ENCODE measurements at places on chromosomes 5 and 9. TPM values are rescaled to one million over a fixed set of nuclear protein-coding genes. Genes with fewer than 3 reads are reported as not detected.

DNA sequence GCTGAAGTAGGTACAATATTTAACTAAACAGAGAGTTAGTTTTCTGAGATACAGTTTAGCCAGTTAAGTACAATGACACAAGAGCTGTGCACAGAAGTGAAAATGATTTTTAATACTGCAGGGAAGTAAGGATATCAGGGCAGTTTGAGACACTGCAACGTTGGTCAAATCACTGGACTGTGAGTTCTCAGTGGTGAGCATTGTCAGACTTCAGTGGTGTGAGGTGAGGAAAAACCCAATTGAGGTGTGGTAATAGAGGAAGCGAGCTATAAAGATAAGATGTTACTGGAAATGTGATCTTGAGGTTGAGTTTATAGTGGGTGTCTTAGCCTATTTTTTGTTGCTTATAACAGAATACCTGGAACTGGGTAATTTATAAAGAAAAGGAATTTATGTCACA lies 12.8 kb upstream of the FBXL7 start:
- H3K4me3 ChIP-seq = no peak overlapping the region
- H3K27me3 ChIP-seq = no peaks in the 10 kb centered on the region
- no peaks in the 10 kb centered on the region for H3K4me1 ChIP-seq
- no peak overlapping the region for H3K27ac ChIP-seq
- H3K36me3 ChIP-seq = no peaks in the 10 kb centered on the region

DNA sequence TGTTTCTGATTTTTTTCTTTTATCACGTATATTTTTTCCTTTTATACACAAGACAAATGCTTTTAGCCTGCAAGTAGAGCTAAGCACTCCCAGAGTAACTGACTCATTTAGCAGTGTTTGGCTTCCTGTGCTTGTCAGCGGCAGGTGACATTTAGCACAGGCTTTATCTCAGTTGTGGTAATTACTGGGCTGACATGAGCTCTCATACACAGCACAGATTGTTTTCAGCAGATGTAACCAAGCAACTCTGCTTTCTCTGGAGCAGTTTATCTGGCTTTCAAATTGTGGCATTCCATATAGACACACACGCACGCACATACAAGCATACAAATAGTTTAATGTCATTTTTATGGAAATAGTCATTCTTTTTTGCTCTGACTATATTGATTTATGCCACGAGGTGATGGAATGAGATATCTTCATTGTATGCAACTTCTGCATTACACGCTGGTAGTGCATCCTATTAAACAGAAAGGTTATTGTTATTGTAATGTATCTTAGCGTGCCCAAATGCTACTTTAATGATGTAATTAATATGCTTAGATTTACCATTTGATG lies 379.0 kb upstream of the GRAMD2B start:
- no peak overlapping the region for H3K4me3 ChIP-seq
- H3K27me3 ChIP-seq = no peaks in the 10 kb centered on the region

- H3K27me3 ChIP-seq = no peaks in the 10 kb centered on the region
- H3K36me3 ChIP-seq = no peaks in the 10 kb centered on the region
- H3K4me3 ChIP-seq = peak overlapping the region; percentile 45
- H3K4me1 ChIP-seq = peaks cover 3% of the 10 kb centered on the region
- DNase-seq = peak; percentile 93
Measured at GRCh38 chr9:127224178-127224882, 40.2 kb upstream of the GARNL3 start.

The TXNDC8 gene
- not detected for total RNA-seq

- H3K27me3 ChIP-seq = no peaks in the 10 kb centered on the region
- no peaks in the 10 kb centered on the region for H3K36me3 ChIP-seq
- no peak for DNase-seq
Measured at GRCh38 chr5:149301744-149302380, 30.2 kb downstream of the AFAP1L1 start.

- no peaks in the 10 kb centered on the region for H3K36me3 ChIP-seq
- peak; percentile 69 for DNase-seq
- peak overlapping the region; percentile 2 for H3K27ac ChIP-seq
- no peaks in the 10 kb centered on the region for H3K27me3 ChIP-seq
- H3K4me3 ChIP-seq = no peak overlapping the region
- H3K4me1 ChIP-seq = no peaks in the 10 kb centered on the region
Measured at GRCh38 chr9:128494108-128494745, 10.3 kb upstream of the GLE1 start.

DNA sequence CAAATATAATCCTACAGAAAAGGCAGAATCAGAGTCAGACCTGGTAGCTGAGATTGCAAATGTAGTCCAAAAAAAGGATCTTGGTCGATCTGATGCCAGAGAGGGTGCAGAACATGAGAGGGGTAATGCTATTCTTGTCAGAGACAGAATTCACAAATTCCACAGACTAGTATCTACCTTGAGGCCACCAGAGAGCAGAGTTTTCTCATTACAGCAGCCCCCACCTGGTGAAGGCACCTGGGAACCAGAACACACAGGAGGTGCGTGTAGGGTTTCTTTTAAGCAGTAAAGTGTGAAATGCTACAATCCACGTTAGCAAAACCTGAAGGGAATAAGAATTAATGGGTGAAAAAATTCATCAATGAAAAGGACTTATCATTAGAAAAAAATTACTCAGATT lies 145.8 kb downstream of the GIN1 start:
- no peak overlapping the region for H3K27ac ChIP-seq
- no peaks in the 10 kb centered on the region for H3K36me3 ChIP-seq
- no peaks in the 10 kb centered on the region for H3K4me1 ChIP-seq
- no peaks in the 10 kb centered on the region for H3K27me3 ChIP-seq
- DNase-seq = no peak

The FOXD4L4 gene
- 0.30 TPM for total RNA-seq

DNA sequence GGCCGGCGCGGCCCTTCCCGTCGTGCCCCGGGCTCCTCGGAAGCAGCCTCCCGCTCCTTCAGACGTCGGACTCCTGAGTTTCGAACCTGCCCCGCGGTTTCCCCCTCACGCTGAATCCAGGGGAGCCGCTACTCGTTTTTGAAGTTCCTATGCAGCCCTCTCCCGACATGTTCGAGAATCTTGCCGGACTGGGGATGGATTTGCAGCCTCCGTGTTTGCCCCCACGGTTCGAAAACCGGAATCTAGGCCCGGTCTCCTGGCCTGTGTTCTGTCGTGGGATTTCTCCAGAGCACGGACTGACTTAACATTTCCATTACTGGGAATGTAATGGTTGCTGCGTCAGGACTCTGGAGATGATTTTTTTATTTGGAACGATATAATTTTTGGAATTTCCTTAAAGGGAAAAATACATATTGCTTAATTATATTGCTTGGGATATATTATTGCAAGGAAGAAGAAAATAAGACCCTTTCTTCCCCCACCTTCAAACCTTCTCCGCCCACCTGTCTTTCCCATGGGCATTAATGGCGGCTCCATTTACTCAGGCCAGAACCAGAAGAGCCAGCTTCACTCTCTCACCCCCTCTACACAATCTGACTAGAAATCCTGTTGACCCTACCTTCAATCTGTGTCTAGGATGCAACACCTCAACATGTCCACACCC lies 8.5 kb upstream of the MGAT1 start:
- peak overlapping the region; percentile 42 for H3K4me3 ChIP-seq
- H3K27ac ChIP-seq = peak overlapping the region; percentile 99
- DNase-seq = no peak
- no peaks in the 10 kb centered on the region for H3K27me3 ChIP-seq
- peaks cover 29% of the 10 kb centered on the region for H3K4me1 ChIP-seq
- no peaks in the 10 kb centered on the region for H3K36me3 ChIP-seq

The CCIN gene
- total RNA-seq = 0.32 TPM

DNA sequence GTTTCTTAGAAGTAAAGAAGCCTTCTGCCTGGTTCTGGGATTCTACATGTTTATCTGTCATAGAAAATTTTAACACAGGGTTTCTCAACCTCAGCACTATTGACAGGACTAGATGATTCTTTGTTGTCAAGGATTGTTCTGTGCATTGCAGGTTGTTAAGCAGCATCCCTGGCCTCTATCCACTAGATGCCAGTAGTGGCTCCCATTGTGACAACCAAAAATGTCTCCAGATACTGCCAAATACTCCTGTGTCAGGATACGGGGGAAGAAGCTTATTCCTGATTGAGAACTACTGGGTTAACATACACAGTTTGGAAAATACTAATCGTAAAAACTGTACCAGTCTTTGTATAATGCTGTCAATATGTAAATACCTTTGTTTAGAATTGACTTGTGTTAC lies 167.1 kb downstream of the NIPBL start:
- no peaks in the 10 kb centered on the region for H3K27me3 ChIP-seq
- no peaks in the 10 kb centered on the region for H3K4me1 ChIP-seq
- H3K4me3 ChIP-seq = no peak overlapping the region

The PCDHA7 gene
- 0.11 TPM for total RNA-seq

DNA sequence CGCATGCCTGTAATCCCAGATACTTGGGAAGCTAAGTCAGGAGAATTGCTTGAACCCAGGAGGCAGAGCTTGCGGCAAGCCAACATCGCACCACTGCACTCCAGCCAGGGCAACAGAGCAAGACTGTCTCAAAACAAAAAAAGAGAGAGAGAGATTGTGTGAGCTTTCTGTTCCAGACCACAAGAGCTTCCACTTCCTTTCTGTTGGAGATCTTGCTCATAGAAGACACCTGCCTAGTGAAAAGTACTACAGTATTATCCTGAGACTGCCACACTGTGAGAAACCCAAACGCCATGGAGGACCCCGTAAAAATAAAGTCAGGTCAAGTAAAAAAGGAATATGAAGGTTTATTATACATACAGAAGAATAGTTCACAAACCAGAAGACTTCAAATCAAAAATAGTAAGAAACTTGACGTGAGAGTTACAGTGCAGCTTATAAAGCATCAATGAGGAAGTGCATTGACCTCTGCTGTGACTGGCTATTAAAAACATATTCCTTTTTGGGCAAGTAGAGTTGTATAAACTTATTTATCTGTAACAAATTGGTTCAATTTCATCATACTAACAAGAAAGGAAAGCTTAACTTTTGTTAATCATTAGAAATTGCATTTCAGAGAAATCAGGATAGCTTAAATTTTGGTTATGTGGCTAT lies 4.3 kb upstream of the EMB start:
- no peaks in the 10 kb centered on the region for H3K27me3 ChIP-seq
- H3K4me3 ChIP-seq = no peak overlapping the region
- no peaks in the 10 kb centered on the region for H3K36me3 ChIP-seq
- DNase-seq = no peak

GRCh38 chr5:29889051-29889450 lies 1304.4 kb upstream of the CDH6 start:
- no peaks in the 10 kb centered on the region for H3K36me3 ChIP-seq
- H3K4me3 ChIP-seq = no peak overlapping the region
- no peak overlapping the region for H3K27ac ChIP-seq
- no peak for DNase-seq
- no peaks in the 10 kb centered on the region for H3K27me3 ChIP-seq

DNA sequence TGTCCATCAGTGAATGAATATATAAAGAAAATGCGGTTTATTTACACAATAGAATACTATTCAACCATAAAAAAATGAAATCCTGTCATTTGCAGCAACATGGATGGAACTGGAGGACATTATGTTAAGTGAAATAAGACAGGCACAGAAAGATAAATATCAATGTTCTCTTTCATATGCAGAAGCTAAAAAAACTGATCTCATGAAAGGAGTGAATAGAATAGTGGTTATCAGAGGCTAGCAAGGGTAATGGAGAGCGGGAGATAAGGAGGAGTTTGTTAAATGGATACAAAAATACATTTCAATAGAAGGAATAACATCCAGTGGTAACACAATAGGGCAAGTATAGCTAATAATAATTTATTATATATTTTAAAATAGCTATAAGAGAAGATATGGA lies 65.0 kb downstream of the AGTPBP1 start:
- H3K4me3 ChIP-seq = no peak overlapping the region
- H3K27me3 ChIP-seq = no peaks in the 10 kb centered on the region
- no peaks in the 10 kb centered on the region for H3K4me1 ChIP-seq
- no peak overlapping the region for H3K27ac ChIP-seq
- no peak for DNase-seq

DNA sequence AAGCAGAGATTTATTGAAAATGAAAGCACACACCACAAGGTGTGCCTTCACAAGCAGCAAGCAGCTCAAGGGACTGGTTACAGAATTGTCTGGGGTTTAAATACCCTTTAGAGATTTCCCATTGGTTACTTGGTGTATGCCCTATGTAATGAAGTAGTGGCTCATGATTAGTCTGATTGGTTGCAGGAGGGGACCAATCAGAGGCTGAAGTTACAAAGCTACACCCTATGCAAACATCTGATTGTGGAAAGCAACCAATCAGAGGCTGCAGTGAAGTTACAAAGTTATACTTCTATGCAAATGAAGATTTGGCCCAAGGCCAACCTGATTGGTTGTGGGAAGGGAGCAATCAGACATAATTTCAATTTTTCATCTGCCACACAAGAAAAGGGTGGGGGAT lies 119.9 kb downstream of the C9orf152 start:
- H3K4me1 ChIP-seq = peaks cover 8% of the 10 kb centered on the region
- H3K27ac ChIP-seq = no peak overlapping the region
- H3K27me3 ChIP-seq = no peaks in the 10 kb centered on the region

- no peaks in the 10 kb centered on the region for H3K36me3 ChIP-seq
- H3K27me3 ChIP-seq = peaks cover 27% of the 10 kb centered on the region
- peak overlapping the region; percentile 29 for H3K4me3 ChIP-seq
- peaks cover 7% of the 10 kb centered on the region for H3K4me1 ChIP-seq
- no peak overlapping the region for H3K27ac ChIP-seq
Measured at GRCh38 chr9:129436751-129437625, 183.9 kb downstream of the C9orf50 start.

DNA sequence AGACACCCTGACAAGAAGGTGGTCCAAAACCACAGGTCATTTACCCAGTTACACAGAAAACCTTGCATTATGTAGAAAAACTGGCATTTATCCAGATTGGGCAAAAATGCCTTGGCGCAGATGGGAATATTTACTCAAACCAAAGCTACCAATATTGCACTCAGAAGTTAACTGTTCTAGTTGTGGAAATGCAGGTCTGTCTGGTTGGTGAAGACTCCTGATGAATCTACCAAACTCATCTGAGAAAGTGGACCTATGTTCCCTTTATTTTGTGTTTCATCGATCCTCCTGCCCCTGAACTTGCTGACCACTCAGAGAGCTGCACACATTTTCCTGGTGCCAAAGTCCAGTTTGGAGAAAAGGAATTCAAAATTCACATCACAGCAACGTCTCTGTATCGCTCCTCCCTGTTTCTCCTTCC lies 85.2 kb upstream of the ALDH1A1 start:
- H3K27me3 ChIP-seq = no peaks in the 10 kb centered on the region
- H3K4me3 ChIP-seq = no peak overlapping the region
- no peaks in the 10 kb centered on the region for H3K36me3 ChIP-seq
- DNase-seq = no peak
- no peak overlapping the region for H3K27ac ChIP-seq
- no peaks in the 10 kb centered on the region for H3K4me1 ChIP-seq

DNA sequence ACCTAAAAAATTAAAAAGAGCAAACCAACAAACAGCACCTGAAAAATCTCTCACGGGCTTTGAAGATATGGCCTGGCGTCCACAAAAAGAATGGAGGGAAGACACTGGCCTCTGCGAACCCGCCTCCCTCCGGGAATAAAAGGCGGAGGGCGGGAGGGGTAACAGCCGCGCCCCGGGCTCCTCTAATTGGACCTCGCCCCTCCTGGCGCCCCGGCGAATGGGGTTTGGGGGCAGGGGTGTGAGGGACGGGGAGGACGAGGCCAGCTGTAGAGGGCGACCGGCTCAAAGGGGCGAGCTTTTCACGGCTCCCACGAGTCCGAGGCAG lies 753 bp downstream of the FANCC start:
- H3K27me3 ChIP-seq = no peaks in the 10 kb centered on the region
- no peaks in the 10 kb centered on the region for H3K4me1 ChIP-seq
- no peaks in the 10 kb centered on the region for H3K36me3 ChIP-seq
- peak; percentile 88 for DNase-seq
- H3K4me3 ChIP-seq = peak overlapping the region; percentile 97
- H3K27ac ChIP-seq = peak overlapping the region; percentile 96

The TMEM267 gene
- 11.8 TPM for total RNA-seq

The GDA gene
- 23.0 TPM for total RNA-seq

Data from colonic mucosa (tissue), 4 donors.